T-helper 17 cell (primary cell): ENCODE measurements at places on chromosomes 12 and 14. TPM values are rescaled to one million over a fixed set of nuclear protein-coding genes. Genes with fewer than 3 reads are reported as not detected.

A2ML1 gene
- total RNA-seq = not detected

ALG10B gene
- 6.9 TPM for total RNA-seq

SLC11A2 gene
- total RNA-seq = 51.5 TPM

INHBC gene
- not detected for total RNA-seq

AQP6 gene
- not detected for total RNA-seq

TSPAN11 gene
- not detected for total RNA-seq

RASAL1 gene
- total RNA-seq = 0.15 TPM

POTEM gene
- not detected for total RNA-seq

MIP gene
- not detected for total RNA-seq

MDM1 gene
- total RNA-seq = 16.3 TPM

DHRS4 gene
- total RNA-seq = 7.6 TPM

ACVRL1 gene
- not detected for total RNA-seq

FGD4 gene
- 0.91 TPM for total RNA-seq

GLT8D2 gene
- total RNA-seq = not detected

ACYP1 gene
- 16.1 TPM for total RNA-seq

STON2 gene
- total RNA-seq = 51.1 TPM

FERMT2 gene
- total RNA-seq = 0.78 TPM

MANSC4 gene
- not detected for total RNA-seq

TMEM253 gene
- total RNA-seq = 1.3 TPM

OR6S1 gene
- not detected for total RNA-seq

CD4 gene
- total RNA-seq = 205 TPM

AHNAK2 gene
- total RNA-seq = not detected

TAS2R19 gene
- 3.2 TPM for total RNA-seq

TROAP gene
- total RNA-seq = not detected

ZNF385A gene
- 3.4 TPM for total RNA-seq

STAB2 gene
- not detected for total RNA-seq

STAC3 gene
- 1.9 TPM for total RNA-seq

UNC79 gene
- not detected for total RNA-seq

SMIM41 gene
- total RNA-seq = not detected

METTL17 gene
- 76.6 TPM for total RNA-seq

RFLNA gene
- total RNA-seq = not detected

CLEC4A gene
- total RNA-seq = 2.7 TPM
